Islet precursor cell (in vitro differentiated cells): ENCODE measurements at places on chromosomes 16 and 17.

DNA sequence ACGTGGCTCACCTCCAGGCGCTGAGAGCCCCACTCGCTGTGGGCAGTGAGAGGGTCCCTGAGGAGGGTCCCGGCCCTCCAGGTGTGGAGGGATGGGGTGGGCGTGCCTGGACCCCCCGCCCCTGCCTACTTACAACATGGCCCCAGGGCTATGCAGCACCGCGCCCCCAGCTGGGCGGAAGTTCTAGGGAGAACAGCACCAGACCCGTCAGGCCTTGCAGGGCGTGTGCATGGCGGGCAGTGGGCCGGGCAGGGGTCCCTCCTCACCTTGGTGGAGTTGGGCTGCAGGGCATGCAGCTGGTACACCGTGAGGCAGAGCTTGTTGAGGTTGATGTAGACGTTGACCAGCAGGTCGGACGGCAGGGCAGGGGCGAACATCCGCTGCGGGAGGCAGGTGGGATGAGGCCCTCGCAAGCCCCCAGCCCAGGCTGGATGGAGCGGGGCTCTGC, 2.7 kb downstream of the SMIM22 start:
- DNase-seq, result no peak

DNA sequence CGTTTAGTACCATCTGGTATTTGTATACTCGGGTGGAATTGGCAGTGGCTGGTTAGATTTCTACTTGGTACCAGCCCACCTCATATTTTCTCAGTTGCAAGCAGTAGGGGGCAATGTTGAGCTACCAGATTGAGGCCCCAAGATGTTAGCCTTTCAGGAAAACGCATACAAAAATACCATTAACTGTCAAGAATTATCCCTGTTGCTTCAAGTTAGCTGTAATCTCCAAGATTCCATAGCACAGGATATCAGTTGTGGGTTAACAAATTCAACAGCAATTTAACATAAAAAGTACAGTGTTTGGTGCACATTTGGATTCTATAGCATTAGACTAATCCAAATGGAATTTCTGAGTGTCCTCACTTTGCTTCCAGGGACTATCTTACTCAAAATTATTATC, 188.2 kb downstream of the FTO start:
- DNase-seq, result peak; percentile 60

- peak; percentile 95 for DNase-seq
Measured at GRCh38 chr17:38749223-38750043, 1.3 kb upstream of the PCGF2 start.

GRCh38 chr16:84754353-84754856, 54.6 kb downstream of the USP10 start:
- DNase-seq, result peak; percentile 91

- DNase-seq, result no peak
Measured at GRCh38 chr17:56674401-56674925, 81.0 kb downstream of the NOG start.
